AG08396 (cell line): ENCODE measurements at places on chromosomes 13 and 19.

DNA sequence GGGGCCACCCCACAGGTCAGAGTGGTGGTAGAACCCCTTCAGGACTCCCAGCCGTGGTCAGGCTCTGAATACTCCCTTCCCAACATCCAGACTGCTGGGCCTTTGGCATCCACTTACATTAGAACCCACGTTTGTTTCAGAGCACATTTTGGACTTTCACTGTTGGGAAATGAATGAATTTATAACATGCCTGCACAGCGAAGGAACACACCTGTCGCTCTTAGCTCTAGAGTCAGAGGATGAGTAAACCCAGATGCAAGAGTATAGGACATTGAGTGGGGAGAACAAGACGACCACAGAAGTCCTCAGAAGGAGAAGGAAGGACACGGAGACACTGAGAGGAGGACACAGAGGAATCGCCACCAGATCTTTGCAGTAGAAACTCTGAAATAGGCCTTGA is 30.9 kb downstream of the SHISA2 start:
- no peak for DNase-seq

GRCh38 chr19:33756177-33756576 is 40.5 kb upstream of the KCTD15 start:
- no peak for DNase-seq

DNA sequence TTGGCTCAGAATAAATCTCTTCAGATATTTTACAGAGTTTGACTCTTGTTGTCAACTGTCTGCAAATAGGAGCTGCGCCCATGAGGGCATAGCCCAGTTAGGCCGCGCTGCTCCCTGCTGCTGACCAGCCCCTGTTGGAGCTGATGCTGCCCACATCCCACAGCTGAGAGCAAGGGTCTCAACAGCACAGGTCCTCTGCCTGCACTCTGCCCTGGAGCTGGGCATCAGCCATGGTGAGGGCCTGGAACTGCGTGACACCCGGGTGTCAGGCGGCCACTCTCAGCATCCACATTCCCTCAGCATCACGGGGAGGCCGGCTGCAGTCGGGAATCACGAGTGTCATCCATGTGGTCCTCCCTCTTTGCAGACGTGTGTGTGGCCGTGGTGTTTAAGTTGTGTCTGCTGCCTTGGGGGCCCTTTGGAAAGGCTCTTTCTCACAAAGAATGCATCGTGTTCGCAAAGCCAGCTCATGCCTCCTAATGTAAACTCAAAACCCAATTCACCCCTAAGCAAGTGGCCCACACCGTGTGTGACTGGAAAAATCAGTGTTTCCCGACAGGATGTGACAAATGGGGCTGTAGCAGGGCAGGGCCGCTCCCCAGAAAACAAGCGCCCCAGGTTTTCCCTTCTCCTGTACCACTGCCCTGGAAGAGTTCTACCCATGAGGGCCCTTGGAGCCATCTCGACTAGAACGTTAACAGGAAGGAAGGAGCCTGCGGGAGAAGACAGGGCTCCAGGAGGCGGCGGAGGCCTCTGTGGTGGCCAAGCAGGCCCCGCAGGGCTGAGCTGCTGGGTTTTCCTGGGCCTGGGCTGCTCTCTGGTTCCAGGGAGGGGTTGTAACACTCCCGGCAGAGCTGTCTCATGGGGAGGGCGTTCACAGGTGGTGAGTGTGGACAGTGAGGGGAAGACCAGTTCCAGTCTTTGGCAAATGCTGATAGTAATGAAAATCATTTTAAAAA is 20.3 kb downstream of the ATP11A start:
- no peak for DNase-seq

GRCh38 chr13:29791508-29791907 is 58.9 kb downstream of the UBL3 start:
- no peak for DNase-seq

- no peak for DNase-seq
Observed at GRCh38 chr13:109781384-109782065, 4.9 kb downstream of the IRS2 start.

- no peak for DNase-seq
Observed at GRCh38 chr13:50425772-50426171, 410.5 kb downstream of the KCNRG start.

- no peak for DNase-seq
Observed at GRCh38 chr13:34078334-34078999, 260.5 kb downstream of the RFC3 start.

GRCh38 chr13:25097426-25097825 is 1.5 kb downstream of the PABPC3 start:
- no peak for DNase-seq

DNA sequence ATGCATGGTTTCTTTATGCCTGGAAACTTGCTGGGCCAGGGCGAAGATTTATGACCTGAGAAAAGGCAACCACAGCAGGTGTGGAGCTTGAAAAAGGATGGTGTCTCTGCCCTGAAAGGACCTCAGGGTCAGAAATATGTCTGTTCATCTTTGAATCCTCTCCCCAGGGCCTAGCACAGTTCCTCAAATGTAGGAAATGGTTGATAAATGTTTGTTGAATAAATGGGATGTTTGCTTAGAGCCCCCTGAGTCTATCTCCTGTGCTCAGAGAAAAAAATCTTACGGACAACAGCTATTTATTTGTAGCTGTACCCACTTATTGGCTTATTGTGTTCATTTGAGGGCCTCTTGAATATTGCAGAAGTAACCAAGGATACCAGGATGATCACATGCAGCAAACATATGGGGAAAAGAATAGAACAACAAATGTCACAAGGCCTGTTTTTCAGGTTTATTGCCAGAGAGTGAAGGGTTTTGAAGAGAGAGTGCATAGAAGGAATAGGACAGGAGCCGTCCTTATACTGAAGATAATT is 114.5 kb downstream of the KLF5 start:
- DNase-seq: no peak

- no peak for DNase-seq
Observed at GRCh38 chr13:40790154-40790616, 774 bp downstream of the SLC25A15 start.

DNA sequence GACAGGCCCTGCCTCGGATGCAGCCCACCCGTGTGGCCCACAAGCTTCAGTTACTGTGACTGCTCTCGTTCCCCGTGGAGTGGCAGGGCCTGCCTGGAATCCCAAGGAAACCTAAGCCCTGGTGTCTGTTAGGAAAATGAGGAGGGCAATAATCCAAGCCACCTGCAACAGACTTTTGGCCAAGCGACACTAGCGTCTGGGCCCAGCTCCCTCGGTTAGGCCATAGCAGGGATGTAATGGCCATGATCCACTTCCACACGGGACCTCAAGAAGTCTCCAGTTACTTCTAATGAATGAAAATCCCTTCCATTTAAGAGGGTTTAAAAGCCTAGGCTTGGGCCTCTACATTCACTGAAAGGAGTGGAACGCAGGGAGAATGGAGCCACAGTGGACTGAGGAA is 8.9 kb downstream of the ZC3H4 start:
- no peak for DNase-seq

GRCh38 chr13:101833671-101834070 is 381.2 kb downstream of the ITGBL1 start:
- no peak for DNase-seq

DNA sequence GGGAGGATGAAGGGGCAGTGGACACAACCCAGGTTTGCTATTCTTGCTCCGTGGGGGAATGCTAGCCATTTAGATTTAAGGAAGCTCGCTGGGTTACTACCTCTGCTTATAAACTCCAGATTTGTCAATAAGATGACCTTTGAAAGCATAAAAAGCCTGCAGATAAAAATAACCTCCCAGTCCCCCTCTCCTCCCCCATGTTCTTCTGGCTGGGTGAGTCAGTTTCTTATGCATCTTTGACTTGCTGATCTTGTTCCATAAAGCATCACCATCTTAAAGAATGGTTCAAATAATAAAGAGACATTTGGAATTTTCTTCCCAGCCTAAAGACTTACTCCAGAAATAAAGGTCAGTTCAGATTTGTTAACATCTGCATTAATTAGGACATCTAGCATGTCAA is 118.3 kb upstream of the RNF113B start:
- DNase-seq: no peak

DNA sequence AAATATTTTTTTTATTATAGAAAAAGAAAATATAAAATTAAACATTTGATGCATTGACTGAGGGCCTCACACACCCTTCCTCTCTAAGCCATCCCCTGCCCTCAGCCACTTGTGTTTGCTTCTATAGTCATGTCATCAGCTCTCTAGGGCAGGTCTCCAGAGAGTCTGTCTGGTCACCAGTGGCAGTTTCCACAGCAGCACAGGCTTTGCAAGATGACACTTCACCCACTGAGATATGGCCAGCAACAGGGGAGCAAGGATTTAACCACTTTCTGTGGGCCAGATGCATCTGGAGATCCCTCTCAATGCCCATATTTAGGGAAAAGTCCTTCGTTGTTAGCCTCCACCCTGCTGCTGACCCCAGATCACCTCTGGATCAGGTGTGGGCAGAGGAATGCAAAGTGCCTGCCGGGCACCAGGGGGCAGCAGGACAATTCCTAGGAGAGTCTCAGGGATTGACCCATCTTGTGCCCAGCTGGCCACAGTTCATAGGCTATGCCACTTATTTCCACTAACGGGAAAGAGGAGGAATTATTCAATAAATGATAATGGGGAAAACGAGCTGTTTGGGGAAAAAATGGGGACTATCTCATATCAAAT is 4.8 kb downstream of the ABCC4 start:
- DNase-seq: peak; percentile 32

DNA sequence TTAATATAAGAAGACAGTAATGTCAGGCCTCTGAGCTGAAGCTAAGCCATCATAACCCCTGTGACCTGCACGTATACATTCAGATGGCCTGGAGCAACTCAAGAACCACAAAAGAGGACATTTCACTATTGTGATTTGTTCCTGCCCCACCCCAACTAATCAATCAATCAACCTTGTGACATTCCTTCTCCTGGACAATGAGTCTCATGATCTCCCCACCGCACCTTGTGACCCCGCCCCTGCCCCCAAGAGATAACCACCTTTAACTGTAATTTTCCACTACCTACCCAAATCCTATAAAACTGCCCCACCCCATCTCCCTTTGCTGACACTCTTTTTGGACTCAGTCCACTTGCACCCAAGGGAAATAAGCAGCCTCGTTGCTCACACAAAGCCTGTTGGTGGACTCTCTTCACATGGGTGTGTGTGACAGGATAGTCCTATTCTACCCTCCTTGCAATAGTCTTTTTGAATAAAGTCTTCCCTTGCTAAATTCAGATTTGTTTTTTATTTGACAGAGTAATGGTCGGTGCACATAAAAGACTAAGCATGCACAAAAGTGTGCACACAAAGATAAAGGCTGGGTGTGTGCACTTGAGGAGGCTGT is 14.0 kb downstream of the CD70 start:
- DNase-seq: no peak

GRCh38 chr19:48616491-48617056 is 1.7 kb upstream of the FAM83E start:
- no peak for DNase-seq

DNA sequence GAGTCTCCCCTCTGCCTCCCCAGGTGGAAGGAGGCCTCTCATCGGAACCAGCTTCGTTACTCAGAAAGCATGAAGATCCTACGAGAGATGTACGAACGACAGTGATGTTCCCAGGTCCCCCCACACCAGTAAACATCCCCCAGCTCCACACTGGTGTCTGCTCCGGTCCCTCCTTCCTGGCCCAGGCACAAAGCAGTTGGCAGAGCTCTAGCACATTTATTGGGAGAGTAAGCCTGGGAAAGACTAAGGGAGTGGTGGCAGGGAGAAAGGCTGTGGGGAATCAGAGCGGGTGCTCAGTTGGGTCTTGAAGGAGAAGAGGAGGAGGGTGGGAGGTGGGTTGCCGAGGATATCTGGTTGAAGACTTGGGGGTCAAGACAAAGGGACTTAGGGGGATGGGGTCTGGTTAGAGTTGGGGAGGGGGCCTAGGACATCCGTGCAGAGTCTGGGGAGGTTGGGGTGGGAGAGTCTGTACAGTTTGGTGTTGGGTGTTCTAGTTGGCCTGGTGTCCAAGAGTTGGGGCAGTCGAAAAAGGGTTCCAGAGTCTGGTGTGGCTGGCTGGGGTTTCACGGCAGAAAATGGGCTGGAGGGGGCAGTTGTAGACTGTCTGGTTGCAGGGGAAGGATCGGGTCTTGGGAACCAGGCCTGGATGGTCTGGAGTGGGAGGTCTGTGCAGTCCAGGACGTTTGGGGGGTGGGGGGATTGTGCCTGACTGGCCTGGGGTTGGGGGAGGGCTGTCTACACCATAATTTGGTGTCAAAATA is 2.3 kb downstream of the HSPB6 start:
- no peak for DNase-seq

GRCh38 chr13:29458419-29458818 is 137.1 kb downstream of the SLC7A1 start:
- DNase-seq: no peak
